ENCODE measurements at places on chromosomes 12 and 14.

DNA sequence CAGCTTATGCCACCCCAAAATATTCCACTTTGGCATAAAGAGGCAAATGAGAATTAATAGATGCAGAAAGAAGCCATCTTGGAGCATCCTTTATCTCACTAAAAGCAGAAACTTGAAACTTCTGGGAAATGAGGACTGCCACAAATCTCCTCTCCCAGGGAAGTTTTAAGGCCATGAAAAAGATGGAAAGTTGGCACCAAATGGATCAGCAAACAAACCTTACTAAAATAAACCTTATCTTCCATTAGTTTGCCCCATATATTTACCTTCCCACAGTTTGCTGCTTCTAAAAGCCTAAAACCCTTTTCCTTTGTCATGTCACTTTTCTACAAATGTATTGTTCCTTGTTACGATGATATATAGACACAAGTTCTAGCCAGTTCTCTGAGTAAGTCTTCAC, 340.0 kb upstream of the USP15 start:
- no peak for DNase-seq

DNA sequence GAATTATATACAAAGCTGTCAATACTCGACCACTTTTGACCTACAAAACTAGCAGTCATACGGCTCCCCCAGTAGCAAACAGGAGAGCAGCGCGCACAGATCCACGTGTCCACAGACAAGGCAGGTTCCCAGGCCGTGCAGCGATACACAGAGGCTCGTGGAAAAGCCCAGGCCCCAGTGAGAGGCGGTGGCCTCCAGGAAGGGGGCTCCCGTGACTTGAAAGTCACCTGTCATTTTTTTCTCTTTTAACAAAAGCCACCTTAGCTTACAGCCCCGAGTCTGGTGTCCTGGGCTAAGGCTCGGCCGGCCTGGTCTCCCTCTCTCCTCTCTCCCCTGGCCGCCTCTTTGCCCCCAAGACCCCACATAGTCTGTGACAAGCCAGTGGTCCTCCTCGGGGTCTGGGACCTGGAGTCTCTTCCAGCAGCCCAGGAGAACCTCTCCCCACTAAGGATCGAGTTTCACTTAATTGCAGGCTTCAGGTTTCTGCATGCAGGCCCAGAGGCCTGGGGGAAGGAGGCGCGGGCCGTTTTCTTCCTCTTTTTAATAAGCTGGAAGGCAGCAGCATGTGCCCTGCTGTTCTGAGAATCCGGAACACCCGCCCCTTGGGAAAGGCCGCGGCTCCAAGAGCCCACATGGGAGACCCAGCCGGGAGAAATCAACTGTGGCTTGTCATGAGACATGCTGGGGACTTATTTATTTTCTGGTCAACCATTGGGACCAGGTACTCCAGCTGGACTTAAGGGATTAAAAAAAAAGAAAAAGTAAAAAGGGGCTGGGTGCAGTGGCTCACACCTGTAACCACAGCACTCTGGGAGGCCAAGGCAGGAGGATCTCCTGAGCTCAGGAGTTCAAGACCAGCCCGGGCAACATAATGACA, 15.9 kb downstream of the NCOR2 start:
- DNase-seq = no peak

GRCh38 chr12:124568431-124569374, 1.3 kb upstream of the NCOR2 start:
- DNase-seq = peak; percentile 43

DNA sequence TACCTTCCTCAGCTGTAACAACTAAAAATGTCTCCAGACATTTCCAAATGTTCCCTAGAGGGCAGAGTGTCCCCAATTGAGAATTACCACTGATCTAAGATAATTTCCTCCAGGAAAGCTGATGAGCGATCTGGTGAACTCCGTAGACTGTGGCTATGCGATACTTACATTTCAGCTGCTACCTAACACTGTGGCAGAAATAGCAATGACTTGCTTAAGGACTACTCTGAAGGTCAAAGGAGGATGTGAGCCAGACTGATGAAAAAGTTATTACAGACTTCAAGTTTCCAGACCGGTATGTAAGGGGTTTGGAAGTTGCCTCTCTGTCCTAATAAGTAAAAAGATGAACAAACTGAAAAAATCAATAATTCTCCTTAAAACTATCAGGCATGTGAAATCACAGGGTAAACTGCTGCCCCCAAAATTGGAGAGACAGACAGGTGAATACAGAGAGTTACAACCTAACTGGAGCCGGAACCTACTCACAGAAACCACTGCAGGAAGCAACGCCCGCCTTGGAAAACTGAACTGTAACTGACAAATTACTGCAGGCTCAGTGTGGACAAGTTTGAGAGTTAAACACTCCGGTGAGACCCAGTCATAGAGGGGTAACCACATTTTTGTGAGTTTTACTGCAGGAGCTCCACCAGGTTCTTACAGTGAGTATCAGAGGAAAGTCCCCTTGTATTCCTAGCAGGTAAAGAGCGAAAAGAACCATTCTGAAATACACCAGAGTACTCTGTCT, 60.0 kb upstream of the PARP11 start:
- no peak for DNase-seq

- peak; percentile 46 for DNase-seq
Measured at GRCh38 chr14:58637391-58638230, at the start of gene DACT1. Gene DACT1 (plus strand): TSS chr14:58637962. CDS start chr14:58638203, 241 bp downstream.

- no peak for DNase-seq
Measured at GRCh38 chr14:94558842-94559241, 2.4 kb upstream of the SERPINA4 start.

GRCh38 chr14:51463461-51463860, 188.2 kb upstream of the FRMD6 start:
- no peak for DNase-seq

DNA sequence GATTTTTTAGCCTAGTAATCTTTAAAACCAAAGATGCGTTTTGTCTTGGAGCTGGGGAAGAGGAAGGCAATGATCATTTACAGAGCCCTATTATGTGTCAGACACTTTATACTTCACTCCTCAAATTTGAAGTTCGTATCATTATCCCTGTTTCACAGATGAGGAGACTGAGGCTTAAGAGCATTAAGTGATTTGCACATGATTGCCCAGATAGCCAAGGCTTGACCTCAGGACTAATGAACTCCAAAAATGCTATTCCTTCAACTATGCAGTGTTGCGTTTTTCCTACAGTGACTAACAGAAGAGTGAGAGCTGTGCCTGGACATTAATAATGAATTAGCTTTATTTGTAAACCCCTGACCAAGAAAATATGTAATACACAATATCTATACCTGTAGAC, 136.8 kb upstream of the EEA1 start:
- no peak for DNase-seq

- DNase-seq = no peak
Measured at GRCh38 chr12:91202390-91202789, 19.8 kb upstream of the DCN start.

- DNase-seq = no peak
Measured at GRCh38 chr14:33564774-33565630, 385.9 kb downstream of the EGLN3 start.

- no peak for DNase-seq
Measured at GRCh38 chr14:106129274-106129673, 602.9 kb downstream of the TMEM121 start.

- DNase-seq = peak; percentile 6
Measured at GRCh38 chr12:62438098-62438692, 28.4 kb upstream of the MON2 start.

DNA sequence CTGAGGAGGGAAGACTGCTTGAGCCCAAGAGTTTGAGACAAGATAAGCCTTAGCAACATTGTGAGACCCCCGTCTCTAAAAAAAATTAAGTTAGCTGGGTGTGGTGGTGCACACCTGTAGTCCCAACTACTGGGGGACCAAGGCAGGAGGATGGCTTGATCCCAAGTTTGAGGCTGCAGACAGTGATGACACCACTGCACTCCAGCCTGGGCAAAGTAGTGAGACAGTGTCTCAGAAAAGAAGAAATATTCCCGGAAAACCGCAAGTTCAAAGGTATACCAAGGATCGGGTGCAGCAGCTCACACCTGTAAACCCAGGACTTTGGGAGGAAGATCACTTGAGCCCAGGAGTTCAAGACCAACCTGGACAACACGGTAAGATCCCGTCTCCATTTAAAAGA, 5.8 kb downstream of the PTGES3 start:
- DNase-seq = no peak

- DNase-seq = no peak
Measured at GRCh38 chr12:123516216-123516780, 17.2 kb downstream of the RILPL1 start.

DNA sequence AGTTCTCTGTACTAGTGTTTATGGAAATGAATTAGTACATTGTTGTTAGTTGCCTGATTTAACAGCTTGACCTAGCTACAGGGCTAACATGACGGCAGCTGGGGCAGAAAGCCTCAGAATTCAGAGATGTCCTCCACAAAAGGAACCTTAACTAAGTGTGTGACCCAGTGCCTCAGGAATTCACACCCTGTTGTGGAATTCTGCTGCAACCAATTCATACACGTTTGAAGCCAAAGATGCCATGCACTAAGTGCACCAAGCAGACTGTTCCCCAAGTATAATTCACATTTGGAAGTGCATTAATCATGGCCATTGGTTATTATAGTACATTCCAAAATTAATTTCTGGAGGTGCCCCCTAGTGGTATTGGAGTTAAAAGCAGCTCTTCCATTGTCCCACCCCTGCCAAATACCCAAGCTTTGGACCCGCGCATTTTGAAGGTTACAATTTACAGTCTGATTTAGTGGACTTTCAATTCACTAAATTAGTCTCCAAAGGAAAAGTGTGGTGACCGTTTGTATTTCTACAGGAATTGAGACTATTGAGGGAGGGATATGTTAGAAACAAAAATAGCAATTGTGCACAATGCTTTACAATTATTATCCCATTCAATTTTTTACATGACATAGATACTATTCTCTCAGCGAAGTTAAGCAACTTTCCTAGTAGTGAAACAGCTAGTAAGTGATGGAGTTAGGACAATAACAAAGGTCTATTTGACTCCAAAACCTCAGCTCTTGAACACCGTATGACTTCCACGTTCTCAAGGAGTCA, 85.9 kb downstream of the PAX9 start:
- no peak for DNase-seq

DNA sequence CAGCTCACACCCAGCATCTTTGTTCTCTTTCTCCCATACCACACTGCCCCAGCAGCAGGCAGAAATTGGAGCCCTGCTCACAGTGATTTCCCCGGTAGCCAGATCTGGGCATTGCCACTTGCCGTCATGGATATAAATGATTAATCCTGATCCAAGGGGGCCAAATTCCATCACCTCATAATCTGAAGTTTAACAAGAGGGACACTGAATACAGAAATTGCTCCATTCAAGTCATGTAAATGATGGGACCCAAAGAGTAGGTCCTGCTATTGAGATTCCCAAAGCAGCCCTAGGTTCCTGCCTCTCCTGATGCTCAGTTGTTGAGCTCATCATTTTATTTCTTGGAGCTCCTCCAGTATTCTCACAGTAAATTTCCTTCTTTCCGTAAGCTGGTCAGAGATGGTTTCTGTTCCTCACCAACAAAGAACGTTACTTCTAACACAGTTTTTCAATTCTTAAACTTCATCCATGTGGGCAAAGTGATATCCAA, 11.7 kb downstream of the ITPR2 start:
- DNase-seq = no peak

DNA sequence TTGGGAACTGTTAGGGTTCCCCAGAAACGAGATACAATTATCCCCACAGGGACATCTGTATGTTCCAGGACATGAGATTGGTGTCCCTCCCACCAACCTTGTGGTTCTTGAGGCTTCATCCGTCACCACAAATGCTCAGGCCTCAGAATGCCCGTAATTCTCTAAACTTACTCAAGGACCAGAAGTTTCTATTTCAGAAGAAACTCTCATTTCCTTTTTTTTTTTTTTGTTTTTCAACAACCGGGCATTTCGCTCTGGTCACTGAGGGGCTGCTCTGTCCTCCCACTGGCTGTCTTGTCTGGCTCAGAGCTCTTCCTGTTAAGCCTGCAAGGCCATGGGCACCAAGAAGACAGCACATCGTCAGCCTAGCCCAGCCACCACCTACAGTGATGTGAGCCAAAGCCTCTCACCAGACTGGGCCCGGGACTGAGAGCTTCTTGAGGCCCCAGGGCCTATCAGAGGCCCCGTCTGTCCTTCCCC, 36.2 kb downstream of the VDR start:
- no peak for DNase-seq

DNA sequence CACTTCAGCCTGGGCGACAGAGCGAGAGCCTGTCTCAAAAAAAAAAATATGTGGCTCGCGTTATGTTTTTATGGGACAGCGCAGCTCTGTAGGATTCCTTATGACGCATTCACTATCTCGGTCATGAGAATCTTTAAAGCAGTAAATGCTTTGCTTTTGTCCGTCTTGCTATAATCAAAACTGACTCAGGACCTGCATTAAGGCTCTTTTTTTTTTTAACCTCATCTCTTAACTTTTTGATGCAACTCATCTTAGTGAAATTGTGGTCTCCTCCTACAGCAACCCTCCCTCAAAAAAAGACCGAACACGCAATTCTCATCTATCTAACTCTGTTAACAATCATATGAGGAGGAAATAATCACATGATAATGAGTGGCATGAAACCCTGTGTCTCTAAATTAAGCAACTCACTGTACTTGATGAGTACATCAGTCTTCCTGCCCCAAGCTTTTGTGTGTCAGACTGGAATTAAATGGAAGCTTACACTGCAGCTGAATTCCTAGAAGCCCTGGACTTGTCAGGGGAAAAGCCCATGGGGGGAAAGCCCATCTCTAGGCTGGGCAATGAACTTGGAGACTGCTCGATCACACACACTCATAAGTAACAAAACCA, 4.3 kb downstream of the P2RX4 start:
- DNase-seq = no peak

All from amniotic stem cell (primary cell).